ENCODE measurements at places on chromosomes 12 and 14. TPM values are rescaled to one million over a fixed set of nuclear protein-coding genes. Genes with fewer than 3 reads are reported as not detected.

DNA sequence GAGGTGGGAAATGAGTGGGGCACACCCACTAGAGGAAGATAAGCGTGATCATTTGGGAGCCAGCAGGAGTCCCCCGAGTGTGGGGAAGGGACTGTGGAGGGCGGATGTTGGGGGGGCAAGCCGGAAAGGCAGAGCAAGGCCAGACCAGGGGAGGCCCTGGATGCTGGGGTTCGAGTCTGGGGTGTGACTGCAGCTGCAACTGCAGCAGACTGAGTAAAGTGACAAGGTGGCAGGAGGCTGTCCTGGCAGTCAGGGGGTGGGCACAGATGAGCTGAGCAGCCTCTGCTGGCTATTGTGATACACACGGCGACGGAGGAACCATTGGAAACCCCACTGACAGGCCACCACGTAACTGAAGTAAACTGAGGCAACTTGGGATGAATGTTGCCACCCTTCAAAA lies 110.2 kb downstream of the LGMN start:
- no peaks in the 10 kb centered on the region for H3K36me3 ChIP-seq
- no peak overlapping the region for H3K27ac ChIP-seq
- H3K4me3 ChIP-seq: no peak overlapping the region
- no peaks in the 10 kb centered on the region for H3K4me1 ChIP-seq
- DNase-seq: no peak
- no peaks in the 10 kb centered on the region for H3K27me3 ChIP-seq

DNA sequence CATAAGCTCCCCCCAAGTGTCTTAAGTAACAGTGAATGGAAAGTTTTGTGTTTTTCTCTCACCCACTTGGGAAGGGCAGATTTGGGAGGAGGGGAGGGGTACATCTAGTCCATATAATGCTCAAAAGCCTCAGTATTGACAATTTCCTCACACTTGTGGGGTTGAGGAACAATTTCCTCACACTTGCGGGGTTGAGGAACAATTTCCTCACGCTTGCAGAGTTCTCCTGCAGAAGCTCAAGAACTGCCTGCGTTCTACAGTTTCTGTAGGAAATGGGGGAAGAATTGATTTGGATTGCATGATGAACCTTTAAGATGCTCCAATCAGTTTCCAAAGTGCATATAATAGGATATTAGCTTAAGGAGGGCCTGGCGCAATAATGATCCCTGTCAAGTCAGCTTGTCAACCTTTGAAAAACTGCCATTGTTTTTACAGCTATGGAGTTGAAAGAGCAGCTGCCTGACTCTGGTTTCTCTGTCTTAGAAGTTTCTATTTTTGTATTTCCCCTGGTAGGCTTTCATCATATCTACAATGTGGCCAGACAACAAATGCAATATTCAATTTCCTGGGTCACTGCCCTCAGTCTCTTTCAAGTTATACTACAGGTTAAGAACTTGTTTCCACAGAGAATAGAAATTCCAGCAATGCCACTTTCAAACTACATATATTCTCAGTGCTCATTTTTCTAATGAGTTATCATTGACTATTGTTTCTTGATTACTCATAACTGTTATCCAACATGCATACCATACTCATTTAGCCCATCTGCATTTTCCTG lies 66.5 kb downstream of the PLEKHG7 start:
- no peaks in the 10 kb centered on the region for H3K27me3 ChIP-seq
- H3K4me3 ChIP-seq: no peak overlapping the region
- DNase-seq: no peak
- H3K4me1 ChIP-seq: no peaks in the 10 kb centered on the region

- H3K4me1 ChIP-seq: no peaks in the 10 kb centered on the region
- no peaks in the 10 kb centered on the region for H3K36me3 ChIP-seq
- H3K27me3 ChIP-seq: no peaks in the 10 kb centered on the region
Observed at GRCh38 chr14:100860556-100861187, 34.8 kb downstream of the MEG3 start.

Gene TAS2R20
- 0.24 TPM for total RNA-seq

DNA sequence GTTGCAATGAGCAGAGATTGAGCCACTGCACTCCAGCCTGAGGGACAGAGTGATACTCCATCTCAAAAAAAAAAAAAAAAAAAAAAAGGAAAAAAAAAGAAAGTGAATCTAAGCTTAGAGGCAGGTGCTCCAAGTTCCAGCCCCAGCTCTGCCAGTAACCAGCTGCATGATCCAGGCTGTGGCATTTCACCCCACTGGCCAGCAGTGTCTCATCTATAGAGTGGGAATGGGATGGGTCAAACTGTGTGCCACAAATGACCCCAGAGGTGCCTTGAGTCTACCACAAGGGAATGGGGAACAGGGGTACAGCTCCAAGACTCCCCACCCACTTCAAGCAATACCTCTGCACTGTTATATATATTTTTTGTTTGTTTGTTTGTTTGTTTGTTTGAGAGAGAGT lies 5.0 kb downstream of the PLEKHD1 start:
- peaks cover 6% of the 10 kb centered on the region for H3K4me1 ChIP-seq
- H3K27me3 ChIP-seq: peaks cover 5% of the 10 kb centered on the region
- no peak overlapping the region for H3K4me3 ChIP-seq

Gene IL26
- total RNA-seq: not detected

Gene MGP
- 454 TPM for total RNA-seq

DNA sequence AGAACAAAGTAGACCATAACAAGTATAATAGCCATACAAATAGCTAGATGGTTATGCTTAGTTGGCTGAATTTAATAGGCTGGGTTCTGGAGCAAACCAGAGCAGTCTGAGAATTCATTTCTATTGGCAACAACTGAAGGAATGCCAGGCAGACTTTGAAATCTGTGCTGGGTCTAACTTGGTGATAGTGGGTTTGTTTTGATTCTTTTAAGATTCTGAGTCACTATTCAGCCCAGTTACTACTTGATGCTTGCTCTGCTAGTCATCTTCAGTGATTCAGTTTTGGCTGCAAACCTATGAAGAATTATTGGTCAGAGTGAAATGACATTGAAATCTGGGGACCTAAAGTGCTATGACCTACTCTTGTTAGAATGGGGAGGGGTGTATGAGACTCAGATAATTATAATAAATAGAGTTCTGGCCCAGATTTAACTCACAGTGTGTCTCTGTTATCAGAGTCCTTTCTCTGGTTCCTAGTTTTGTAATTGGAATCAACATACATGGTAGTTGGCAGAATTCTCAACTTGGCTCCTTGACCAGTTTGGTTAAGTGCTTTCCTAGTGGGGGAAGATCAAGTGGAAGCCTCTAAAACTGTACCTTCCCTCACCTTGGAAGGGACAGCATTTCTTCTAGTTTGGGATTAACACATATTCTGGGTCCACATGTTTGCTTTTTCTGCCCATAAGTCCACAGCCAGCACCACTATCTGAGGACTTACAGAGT lies 43.5 kb downstream of the MNAT1 start:
- no peak for DNase-seq
- H3K27me3 ChIP-seq: no peaks in the 10 kb centered on the region
- no peak overlapping the region for H3K27ac ChIP-seq

- DNase-seq: no peak
- H3K4me1 ChIP-seq: no peaks in the 10 kb centered on the region
- no peaks in the 10 kb centered on the region for H3K27me3 ChIP-seq
- H3K27ac ChIP-seq: no peak overlapping the region
Observed at GRCh38 chr14:23645812-23646647, 9.9 kb downstream of the DHRS2 start.

DNA sequence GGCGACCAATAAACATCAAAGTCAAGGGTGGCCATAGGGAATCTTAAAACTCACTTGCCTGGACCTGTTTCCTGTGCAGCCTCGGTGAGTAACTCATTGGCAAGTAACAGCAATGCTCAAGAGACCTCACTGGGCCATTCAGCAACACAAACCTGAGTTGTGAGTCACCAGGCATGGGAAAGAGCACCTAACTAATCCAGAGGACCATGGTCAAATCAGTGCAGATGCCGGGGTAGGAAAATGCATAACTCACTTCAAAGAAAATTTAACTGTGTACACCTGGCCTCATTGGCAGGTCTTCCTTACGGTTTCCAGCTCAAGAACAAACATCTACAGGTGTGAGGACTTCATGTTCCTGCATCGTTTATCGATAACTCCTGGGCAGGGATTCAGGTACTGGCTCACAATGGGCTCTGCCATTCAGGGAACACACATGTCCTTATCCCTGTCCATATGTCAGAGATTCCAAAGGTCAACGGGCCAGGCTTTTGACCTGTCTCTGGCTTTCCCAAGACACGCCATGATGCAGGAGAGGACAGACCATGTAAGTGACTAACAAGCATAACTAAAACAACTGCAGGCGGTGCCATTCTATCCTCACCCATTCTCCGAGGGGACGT lies 211.8 kb downstream of the ANO2 start:
- H3K36me3 ChIP-seq: no peaks in the 10 kb centered on the region
- DNase-seq: no peak
- no peaks in the 10 kb centered on the region for H3K4me1 ChIP-seq
- H3K27ac ChIP-seq: no peak overlapping the region
- no peak overlapping the region for H3K4me3 ChIP-seq

Gene NELL2
- 0.31 TPM for total RNA-seq

DNA sequence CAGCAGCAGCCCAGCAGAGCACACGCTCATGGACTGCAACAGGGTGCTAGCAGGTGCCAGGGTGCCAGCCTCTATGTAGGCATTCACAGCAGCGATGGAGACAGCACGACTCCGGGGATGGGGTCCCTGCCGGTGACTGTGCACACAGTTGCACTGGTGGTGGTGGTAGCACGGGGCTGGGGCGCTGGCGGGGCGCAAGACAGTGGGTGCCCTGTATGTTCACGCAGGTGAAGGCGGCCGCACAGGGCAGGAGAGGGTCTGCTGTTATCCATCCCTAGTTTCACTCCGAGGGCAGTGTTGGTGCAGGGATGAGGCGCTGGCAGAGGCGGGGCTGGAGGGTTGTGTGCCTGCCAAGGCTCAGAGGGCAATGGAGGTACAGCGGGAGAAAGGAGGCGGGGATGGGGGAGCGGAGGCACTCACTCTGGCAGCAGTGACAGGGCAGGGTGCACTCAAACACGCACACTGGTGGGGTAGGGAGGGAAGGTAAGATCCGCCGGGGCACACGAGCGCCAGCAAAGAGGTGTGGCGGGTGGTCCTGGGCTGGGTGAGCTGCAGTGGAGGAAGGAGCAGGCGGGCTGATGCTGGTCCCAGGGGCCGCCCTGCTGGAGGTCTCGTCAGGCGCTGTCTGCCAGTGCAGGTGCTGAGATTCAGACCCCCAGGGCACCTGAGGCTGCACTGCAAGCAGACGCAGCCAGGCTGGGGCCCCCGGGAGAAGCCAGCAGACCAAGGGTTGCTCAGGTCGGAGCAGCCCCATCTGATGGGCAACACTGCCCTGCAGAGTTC lies 76.7 kb downstream of the GALC start:
- no peak overlapping the region for H3K27ac ChIP-seq
- H3K36me3 ChIP-seq: no peaks in the 10 kb centered on the region
- no peaks in the 10 kb centered on the region for H3K4me1 ChIP-seq
- peaks cover 3% of the 10 kb centered on the region for H3K27me3 ChIP-seq
- H3K4me3 ChIP-seq: no peak overlapping the region

- H3K4me3 ChIP-seq: no peak overlapping the region
- no peak overlapping the region for H3K27ac ChIP-seq
- H3K4me1 ChIP-seq: no peaks in the 10 kb centered on the region
- no peak for DNase-seq
Observed at GRCh38 chr12:51442324-51442723, 17.7 kb downstream of the SLC4A8 start.

Gene PPP1R12A
- total RNA-seq: 70.7 TPM

Gene TAS2R50
- 1.2 TPM for total RNA-seq

DNA sequence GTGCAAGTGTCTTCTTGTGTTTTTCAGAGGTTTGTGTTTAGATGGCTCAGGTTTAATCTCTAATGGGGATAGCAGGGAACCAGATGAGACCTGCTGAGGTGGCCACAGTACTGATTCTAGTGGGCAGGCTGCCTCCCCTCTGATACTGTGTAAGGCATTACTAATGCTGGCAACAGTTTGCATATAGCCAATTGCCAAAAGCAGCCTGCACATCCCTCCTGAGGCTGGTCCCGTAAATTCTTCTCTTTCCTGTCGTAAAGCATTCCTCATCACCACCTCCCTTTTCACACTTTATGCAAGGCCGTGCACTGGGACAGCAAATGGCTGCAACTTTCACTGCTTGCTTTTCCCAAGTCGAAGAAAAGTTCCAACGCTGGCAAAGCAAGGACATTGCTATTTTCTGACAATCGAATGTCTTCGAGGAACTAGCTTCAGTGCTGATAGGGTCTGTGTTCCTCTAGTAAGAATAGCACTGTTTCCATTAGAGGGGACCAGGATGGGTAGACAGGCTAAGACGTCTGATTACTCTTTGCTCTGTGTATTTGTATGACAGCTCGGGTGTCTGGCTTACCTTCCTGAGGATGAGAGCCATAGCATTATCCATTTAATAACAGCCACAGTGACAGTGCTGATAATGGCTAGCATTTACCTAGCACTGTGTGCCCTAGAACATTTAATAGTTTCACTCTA lies 178.2 kb upstream of the HIF1A start:
- H3K4me3 ChIP-seq: no peak overlapping the region
- peak overlapping the region; percentile 68 for H3K27ac ChIP-seq
- H3K36me3 ChIP-seq: no peaks in the 10 kb centered on the region
- peaks cover 33% of the 10 kb centered on the region for H3K4me1 ChIP-seq
- H3K27me3 ChIP-seq: no peaks in the 10 kb centered on the region

DNA sequence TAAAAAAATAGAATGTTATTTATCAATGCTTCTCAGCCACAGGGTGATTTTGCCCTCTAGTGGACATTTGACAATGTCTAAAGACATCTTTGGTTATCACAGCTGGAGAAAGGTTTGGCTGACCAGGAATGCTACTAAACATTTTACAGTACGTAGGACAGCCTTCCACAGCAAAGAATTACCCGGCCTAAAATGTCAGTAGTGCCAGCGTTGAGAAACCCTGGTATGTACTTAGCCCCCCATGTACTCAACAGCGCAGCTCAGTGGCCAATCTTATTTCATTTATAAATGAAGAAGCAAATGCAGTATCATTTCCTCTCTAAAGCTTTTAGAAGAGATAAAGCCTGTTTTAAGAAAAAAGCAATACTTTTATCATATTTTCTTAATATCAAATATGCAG lies 5.8 kb downstream of the MARK3 start:
- no peak overlapping the region for H3K4me3 ChIP-seq
- no peaks in the 10 kb centered on the region for H3K36me3 ChIP-seq
- peaks cover 85% of the 10 kb centered on the region for H3K4me1 ChIP-seq
- DNase-seq: peak; percentile 54
- H3K27me3 ChIP-seq: no peaks in the 10 kb centered on the region
- peak overlapping the region; percentile 26 for H3K27ac ChIP-seq

Gene ITGA7
- 309 TPM for total RNA-seq

Gene LRIG3
- 7.3 TPM for total RNA-seq

- H3K4me1 ChIP-seq: no peaks in the 10 kb centered on the region
- H3K36me3 ChIP-seq: no peaks in the 10 kb centered on the region
- no peak overlapping the region for H3K4me3 ChIP-seq
- H3K27me3 ChIP-seq: no peaks in the 10 kb centered on the region
- no peak overlapping the region for H3K27ac ChIP-seq
Observed at GRCh38 chr12:4987076-4988046, 56.3 kb upstream of the KCNA5 start.

Data from right atrium auricular region (tissue), 2 donors.